ENCODE measurements at places on chromosomes 11 and 22.

DNA sequence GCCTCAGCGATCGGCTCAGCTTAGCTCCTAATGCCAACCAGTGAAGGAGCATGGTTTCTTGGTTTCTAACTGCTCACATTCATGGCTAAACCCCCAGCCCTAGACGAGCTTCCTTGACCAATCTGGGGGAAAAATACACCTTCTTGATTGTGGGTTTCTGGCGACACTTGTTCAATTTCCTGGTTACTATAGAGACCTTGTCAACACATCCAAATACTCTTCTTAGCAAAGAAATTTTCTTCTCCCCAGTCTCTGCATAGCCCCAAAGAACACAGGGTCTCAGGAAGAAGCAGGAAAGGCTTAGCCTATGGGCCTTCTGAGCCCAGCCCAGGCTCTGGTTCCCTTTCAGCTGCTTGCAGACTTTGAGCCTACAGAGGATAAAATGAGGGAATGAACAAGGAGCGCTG is 88.5 kb upstream of the SYT13 start:
- no peak for DNase-seq

DNA sequence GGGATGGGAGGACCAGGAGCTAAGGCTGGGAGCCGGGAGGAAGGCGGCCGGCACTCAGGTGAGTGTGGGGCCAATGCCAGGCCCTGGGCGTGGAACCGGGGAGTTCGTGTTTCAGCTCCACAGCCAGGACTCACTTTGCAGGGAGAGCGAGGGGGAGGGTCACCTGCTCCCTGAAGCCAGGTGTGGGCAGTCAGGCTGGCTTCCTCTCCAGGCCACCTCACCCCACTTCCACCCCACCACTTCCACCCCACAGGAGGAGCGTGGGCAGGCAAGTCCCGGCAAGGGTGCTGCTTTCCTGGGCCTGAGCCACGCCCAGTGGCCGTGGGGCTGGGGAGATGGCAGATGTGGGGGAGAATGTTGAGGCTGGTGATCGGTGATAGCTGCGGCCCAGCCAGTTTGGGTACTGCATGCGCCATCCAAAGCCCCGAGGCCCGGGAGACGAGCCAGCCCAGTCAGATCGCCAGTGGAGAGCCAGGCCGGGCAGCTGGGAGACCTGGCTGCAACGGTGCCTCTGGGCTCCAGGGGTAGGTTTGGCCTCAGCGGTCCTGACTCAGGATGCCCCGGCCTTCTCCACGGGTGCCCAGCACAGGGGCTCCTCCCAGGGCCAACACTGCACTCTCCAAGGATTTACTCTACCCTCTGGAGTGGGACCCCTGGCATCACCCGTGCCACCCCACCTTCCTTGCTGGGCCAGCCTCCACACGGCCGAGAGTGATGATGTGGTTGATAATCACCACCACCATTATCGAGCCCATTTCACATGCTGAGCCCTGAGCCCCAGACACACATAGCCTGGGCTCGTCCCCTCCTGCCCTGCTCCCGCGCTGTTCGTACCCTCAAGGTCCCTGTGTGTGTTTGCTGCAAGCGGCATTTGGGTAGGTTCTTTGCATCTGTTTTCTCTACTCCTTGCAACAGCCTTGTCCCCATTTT is 93.8 kb downstream of the WNT7B start:
- no peak for DNase-seq

DNA sequence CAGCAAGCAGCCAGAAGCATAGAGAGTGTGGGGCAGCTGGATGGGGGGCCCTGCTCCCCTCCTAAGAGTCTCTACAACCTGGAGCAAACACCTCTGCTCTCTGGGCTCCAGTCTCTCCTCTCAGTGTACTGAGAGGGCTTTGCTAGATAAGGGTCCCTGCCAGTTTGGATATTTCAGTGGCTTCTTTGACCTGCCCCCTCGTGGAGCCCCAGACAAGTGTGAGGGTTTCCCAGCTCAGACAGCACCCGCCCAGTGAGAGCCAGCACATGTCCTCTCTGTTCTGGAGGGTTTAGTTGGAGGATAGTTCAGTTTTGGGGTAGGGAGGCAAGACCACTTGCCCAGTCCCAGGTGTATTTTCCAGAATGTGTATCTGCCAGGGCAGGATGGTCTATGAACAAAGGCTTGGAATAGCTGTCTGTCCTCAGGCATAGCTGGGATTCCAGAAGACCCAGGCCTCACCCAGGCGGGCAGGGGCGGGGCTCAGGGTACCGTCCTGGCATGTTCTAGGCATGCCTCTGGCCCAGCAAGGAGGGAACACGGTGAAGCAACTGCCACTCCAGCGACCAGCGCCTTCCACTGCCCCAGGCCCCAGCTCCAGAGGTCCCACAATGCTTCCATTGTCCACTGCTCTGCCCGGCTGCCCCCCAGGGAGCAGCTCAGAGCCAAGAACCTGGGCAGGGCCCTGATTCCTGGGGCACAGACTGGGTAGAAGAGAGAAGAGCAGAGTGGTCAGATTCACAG is 7.5 kb upstream of the MICALL1 start:
- no peak for DNase-seq

DNA sequence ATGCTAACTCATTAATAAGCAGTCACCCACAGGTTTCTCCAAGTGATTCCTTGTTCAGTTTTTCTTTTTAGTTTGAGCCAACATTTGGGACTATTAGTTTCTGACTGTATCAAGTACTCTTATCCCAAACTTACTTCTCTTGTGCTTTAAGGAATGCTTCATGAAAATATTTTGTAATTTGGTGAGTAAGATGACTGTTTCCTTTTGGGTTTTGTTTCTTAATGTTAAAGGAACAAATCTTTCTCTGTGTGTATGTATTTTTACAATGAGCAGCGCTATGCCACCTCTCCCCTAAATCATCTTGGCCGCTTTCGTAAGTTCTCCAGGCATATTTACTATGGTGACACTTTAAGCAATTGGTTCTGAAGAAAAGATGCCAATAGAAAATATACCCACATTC is 72.4 kb downstream of the LDLRAD3 start:
- no peak for DNase-seq

GRCh38 chr11:115123641-115124040 is 380.6 kb downstream of the CADM1 start:
- no peak for DNase-seq

DNA sequence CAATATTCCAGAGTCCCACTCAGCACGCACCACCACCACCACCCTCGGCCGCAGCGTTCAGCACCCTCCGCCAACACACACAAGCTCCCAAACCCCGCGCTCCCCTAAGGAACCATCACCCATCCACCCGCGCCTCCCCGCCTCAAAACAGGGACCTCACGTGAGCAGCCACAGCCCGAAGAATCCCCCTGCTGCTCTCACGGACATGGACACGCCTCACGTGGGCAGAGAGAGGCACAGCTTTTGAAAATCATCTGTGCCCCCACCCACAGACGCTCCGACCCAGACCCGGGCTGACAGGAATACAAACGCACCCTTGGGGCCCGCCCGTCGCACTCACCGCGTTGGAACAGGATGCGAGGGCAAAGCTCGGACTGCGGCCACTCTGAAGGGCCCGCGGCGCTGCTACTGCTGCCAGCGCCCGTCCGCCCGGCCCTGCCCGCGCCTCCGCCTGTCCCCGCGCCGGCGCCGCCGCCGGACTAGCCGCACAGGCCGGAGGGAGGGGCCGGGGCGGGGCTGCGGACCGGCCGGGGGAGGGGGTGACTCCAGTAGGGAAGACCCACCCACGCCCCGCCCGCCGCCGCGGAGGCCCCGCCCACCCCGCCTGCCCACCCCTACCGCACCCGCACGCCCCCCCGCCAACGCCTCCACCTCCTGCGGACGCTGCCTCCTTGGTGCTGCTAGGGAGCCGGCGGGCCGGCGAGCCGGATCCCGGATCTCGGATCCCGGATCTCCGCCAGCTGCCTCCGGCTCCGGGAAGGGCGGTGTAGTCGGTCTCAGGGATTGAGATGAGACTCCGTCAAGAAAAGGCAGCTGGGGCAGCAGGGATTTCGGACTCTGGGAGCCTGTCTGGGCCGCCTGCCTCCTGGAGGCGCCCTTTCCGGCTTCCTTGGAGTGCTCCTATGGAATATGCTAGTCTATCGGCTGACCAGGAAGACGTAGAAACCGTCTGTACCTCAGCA is at the start of gene TRIM3:
Gene TRIM3 (minus strand): TSS at position 491 of the 962 bp plus-strand sequence. CDS start 8,246 bp downstream, outside the sequence.
- peak; percentile 97 for DNase-seq

DNA sequence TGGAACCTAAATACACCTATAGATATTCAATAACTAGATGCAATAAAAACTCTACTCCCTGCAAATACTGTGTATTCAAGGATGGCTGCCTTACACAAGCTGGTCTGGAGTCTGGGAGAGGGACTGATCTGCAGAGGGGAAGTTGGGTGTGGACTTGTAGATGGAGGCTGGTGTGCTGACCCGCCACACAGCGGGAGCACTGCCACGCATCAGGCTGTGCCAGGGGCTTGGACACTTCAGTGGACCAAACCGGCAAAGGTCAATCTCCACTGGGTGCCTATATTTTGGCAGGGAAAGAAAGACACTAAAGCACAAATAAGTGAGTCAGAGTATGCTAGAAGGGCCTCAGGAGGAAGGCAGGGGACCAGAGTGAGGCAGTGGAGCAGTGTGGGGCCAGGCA is 2.1 kb upstream of the SHANK3 start:
- DNase-seq, result peak; percentile 1

GRCh38 chr11:34731603-34732002 is 110.7 kb downstream of the EHF start:
- DNase-seq, result no peak

DNA sequence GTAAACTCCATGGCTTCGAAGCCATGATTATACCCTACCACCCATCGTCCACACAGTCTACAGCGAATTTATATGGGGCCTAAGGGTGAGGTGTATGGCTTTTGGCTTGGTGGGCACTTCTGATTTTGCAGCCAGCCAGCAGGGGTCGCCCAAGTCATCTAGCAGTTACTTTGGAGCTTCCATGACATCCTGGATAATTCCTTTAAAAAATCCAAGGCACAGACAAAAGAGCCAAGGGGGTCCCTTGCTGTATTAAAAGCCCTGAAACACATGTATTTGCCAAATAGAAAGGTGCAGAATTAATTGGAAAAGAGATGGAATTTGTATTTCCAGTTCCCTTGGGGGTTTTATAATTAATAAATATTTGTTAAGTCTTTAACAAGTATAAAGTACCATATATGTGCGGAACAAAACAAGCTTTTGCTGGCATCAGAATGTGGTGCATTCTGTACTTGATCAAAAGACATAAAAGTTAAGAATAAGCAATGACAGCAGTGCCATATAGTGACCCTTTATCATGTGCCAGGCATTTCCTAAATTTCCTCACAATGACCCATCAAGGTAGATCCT is 132.8 kb upstream of the PITPNB start:
- DNase-seq, result peak; percentile 67

- no peak for DNase-seq
Observed at GRCh38 chr11:70464509-70465361, 66.4 kb downstream of the CTTN start.

- no peak for DNase-seq
Observed at GRCh38 chr11:7262672-7263071, 11.0 kb downstream of the SYT9 start.

DNA sequence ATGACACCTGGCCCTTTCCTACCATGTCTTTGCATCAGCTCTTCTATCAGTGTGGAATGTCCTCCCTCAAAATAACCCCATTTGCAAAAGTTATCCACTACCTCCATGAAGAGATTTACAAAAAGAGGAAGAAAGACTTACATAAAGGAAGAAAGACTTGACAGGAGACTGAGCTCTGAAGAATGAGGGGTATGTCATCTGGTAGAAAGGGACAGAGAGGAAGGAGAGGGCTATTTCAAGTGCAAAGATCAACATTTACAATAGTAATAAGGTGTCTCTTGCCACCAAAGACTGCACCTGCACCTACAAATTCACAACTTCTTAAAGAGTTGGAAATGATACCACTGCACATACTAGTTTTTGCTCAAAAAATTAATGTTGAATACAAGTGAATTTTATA is 18.2 kb downstream of the PAK1 start:
- DNase-seq, result no peak

GRCh38 chr11:8382436-8383053 is 118.9 kb upstream of the LMO1 start:
- DNase-seq, result no peak

DNA sequence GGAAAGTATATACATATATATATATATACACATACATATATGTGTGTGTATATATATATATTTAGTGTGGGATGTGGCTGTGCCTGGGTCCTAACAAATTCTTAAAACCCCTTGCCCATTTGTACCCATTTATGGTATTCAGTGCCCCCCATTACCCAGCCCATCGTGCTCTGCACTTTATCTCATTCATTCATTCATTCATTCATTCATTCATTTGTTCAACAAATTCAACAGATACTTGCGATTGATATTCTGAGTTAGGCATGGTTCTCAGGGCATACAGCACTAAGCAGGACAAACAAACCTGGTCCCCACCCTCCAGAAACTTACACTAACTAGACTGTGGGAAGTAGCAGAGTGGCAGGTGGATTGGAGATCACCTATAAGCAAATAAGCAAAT is 56.6 kb upstream of the LMO2 start:
- no peak for DNase-seq

DNA sequence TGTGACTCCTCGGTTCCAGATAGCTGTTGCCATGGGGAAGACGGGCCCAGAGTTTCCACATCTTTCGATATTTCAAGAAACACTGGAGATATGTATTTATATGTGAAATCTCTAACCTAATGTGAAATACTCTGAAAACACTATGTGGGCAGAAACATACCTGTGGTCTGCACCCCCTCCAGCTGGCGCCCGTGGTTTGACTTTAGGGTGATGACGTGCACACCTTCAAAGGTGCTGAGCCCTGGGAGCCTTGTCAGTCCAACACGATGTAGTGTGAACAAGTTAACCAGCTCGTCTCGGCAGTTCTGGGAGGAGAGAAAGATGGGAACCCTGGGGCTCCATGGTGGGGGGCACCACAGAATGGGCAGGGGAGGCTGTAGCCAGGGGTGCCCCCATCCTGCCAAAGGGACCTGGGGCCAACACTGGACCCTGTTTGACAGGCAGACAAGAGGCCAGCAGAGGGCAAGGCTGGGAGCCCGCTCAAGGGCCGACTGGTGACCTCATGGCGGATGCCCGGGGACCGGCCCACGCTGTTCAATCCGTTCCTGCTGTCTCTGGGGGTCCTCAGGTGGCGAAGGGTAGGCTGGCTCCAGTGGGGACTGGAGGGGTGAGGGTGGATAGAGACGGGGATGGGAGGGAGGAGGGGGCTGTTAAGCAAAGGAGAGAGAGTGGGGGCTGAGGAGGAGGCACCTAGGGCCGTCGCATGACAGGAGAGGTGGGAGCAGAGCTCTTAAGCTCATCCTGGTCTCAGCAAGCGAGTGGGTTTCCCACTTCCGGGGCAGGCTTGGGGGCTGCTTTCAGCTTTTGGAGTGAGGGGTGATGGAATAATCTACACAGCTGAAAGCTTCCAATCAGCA is 43.8 kb downstream of the TRIOBP start:
- DNase-seq, result no peak

DNA sequence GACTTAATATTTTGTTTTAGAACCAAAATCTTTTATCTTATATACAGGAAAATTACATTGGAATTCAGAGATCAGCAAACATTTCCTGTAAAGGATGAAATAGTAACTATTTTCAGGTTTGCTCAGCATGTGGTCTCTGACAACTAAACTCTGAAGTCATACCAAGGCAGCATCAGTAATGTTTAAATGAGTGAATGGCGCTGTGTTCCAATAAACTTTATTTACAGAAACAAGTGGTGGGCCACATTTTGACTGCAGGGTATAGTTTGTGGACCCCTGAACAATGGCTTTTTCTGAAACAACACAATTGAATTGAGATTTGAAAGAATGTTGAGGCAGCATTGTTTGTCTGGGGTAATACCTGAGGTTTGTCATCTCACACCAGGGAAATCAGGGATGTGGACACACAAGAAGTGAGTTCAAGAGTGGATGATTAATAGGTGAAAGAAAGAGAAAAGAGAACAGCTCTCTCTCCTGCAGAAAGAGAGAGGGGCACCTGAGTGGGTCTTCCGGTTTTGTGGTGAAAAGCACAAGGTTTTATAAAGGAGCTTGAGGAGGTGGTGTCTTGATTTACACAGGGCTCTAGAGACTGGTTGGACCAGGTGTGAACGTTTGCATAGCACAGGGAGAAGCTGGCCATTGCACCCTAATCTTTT is 113.5 kb upstream of the VPREB1 start:
- no peak for DNase-seq

All from iPS-NIHi11 (cell line).